ENCODE measurements at places on chromosomes 7 and 10.

GRCh38 chr7:105149827-105150226, 135.8 kb downstream of the KMT2E start:
- no peak for DNase-seq

DNA sequence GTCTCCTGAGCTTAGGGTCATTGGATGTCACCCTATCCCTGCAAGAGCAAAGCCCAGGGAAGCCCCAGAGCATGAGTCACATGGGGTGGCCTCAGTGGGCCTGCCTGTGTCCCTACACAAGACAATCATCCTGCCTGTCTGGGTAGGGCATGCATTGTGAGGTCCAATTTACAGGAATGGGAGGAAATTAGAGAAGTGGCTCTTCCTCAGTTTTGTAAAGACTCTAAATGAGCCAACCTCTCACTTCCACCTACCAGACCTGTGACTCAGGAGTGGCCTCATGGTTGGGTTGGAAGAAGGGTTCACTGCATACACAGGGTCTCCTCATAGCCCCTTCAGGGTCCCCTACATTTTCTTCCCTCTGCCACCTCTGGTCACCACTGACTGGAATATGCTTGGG, 43.6 kb upstream of the SMNDC1 start:
- no peak for DNase-seq

GRCh38 chr10:5559642-5560141, 34.9 kb downstream of the CALML3 start:
- DNase-seq, result no peak

DNA sequence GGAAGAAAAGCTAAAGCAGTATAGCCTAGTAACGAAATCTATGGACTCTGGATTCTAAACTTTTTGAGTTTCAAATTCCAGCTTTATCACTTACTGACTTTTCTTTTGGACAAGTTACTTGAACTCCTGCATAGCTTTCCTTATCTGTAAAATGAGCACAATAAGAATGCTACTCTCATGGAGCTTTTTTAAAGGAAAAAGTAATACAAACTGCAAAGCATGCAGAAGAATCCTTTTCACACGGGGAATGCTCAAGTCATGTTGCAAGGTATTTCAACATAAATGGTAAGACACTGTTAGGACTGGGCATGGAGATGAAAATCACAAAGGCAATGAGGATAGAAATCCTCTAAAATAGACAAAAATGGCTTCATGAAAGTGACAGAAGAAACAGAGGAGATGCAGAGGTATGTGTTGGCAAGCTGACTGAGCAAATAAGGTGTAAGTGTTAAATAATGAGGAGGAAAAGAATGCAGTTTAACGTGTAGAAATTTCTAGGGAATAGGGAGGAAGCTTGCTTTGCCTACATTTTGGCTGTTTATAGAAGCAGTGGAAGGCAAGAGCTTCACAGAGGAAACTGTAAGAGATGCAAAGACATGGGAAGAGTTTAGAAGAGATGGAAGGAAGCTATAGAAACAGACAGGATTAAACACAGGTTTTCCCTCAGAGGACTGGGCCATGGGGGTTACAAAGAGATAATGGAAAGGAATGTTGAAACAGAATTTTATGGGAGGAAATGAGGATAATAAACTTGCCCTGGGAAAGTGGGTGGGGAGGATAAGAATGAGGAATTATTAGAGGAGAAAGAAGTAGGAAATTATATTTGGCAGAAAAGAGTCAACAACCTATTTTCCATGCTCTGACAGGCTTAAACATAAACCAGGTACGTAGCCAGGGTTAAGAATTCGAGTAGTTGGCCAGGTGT, 28.8 kb upstream of the SNX13 start:
- no peak for DNase-seq

DNA sequence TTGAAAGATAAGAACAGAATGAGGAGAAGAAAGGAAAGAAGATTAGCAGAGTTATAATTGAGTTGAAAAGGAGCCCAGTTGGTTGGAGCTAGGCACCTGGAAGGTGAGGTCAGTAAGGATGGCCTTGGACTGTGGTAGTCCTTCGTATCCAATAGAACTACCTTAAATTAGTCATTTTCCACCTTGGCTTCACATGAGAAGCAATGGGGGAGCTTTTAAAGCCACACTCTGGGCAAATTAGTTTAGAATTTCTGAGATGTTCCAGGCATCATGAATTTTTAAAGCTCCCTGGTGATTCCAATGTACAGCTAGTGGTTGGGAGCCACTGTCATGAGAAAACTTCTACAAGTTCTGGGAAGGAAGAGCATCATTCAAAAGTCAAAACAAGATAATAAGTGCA, 27.3 kb upstream of the CYP3A5 start:
- no peak for DNase-seq

DNA sequence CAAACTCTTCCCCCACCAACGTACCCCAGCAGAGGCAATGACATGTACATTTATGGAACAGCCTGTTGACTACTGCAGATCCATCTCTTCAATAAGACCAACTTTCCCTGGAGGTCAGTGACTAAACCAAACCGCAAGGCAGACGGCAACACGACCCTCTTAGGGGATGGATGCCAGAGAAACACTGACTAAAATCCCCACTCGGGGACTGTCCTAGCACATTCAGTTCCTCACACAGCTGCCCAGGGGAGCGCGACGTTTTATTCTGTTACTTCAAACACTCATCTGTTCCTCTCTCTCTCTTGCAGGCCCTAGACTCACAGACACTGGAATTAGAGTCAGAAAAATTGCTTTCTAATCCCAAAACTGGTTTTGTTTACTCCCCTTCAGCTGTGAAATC, 146.5 kb upstream of the PRSS1 start:
- no peak for DNase-seq

DNA sequence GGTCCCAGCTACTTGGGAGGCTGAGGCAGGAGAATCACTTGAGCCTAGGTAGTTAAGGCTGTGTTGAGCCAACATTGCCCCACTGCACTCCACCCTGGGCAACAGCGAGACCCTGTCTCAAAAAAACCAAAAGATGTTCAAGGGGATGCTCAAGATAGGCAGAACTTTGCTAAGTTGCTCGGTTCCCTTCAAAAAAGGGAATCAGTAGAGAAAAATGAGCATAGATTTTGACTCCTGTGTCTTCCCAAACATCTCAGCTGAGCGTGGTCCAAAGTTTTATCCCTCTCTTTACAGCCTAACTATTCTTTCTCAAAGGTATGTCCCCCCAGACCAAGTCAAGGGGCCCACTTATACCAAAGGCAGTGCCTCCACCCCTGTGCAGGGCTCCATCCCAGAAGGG, 14.0 kb downstream of the AGFG2 start:
- DNase-seq, result no peak

DNA sequence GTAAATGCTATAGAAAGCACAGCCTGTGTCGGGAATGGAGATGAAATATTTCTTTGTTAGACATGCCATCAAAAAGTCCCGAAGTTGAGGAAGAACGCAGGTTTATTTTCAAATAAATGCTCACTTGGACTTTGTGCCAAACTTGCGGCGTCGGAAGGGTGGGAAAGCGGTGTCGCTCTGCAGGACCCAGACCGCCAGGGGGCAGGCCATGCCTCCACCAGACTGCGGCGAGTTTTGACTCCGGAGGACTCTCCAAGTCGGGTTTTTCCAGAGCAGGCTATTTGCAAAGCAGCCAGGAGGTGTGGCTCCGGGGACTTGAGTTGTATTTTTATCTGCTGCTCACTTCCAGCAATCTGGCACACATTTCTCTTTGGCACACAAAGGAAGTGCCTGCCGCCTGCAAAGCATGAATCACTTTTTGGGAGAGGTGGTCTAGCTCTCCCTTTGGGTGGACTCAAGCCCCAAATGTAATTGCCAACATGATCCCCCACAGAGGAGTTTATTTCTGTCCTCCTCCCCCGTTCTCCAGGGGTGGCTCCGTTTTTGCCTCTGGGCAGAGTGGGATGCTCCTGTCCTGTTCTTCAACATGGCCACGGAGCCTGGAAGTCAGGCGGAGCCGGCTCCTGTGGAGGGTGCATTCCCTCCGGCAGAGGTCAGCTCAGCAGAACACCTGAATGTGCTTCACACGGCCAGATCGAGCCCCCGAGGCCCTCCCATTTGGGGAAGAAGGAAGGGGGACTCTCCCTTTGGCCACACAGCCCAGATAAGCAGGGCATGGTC, 82.3 kb upstream of the GPR26 start:
- DNase-seq, result peak; percentile 35

GRCh38 chr7:154423231-154423630, 371.0 kb downstream of the DPP6 start:
- DNase-seq, result no peak

GRCh38 chr7:2309889-2310331, 4.3 kb downstream of the SNX8 start:
- DNase-seq, result no peak

DNA sequence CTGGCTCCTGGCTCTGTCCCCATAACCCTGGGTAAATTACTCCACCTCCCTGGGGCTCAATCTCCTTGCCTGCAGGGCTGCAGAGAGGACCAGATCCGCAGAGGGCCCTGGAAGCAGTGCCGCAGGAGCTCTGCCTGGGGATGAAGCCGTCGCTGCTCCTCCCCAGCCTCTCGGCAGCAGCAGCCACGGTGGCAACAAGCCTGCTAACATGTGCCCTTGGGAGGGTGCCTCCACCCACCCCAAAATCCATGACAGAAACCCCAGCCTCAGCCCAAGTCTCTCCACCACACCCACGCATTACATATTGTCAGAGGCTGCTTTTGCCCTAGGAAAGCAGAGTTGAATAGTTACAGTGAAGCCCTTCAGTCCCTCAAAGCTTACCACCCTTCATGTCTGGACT, 486.4 kb upstream of the FOXK1 start:
- no peak for DNase-seq

GRCh38 chr7:80335511-80336231, 176.2 kb downstream of the GNAT3 start:
- DNase-seq, result no peak

- no peak for DNase-seq
These were observed 588.2 kb upstream of the KCND2 start for GRCh38 chr7:119684763-119685162.

- DNase-seq, result no peak
These were observed 415.1 kb downstream of the CCSER2 start for GRCh38 chr10:84743483-84743882.

GRCh38 chr10:22366435-22366703, 21.1 kb downstream of the SPAG6 start:
- DNase-seq, result no peak

DNA sequence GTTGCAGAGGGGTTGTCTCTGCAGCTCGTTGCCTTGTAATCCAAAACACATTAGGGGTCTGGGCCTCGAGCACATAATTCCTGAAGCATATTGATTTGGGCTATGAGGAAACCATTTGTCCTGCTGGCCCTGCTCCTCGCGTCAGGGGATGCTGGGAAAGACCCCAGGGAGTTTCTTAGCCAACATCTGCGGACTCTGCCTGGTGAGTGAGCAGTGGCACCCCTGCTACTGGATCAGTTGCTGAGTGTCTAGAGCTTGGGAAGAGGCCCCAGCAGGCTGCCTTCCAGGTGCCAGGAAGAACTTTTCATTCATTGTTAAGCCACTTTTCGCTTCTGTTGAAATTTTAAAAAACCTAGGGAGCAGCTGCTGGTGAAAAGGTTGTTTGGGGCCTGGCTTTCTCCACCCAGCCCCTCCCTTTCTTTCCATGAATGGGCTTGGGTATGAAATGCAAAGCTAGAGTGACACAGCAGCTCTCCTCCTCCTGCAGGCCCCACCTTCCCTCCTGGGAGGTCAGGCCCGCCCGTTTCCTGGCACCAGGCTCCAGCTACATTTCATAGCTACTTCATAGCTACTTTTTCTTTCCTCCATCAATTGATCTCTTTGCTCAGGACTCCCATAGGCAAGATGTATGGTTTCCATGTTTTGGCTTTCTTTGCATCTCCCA, 26.8 kb downstream of the TACR2 start:
- no peak for DNase-seq

- no peak for DNase-seq
These were observed 76.9 kb downstream of the PRKCQ start for GRCh38 chr10:6503171-6503570.

GRCh38 chr10:6052247-6053221, 9.6 kb downstream of the IL2RA start:
- peak; percentile 74 for DNase-seq

- DNase-seq, result peak; percentile 6
These were observed 38.0 kb downstream of the ZNF777 start for GRCh38 chr7:149422914-149423301.

DNA sequence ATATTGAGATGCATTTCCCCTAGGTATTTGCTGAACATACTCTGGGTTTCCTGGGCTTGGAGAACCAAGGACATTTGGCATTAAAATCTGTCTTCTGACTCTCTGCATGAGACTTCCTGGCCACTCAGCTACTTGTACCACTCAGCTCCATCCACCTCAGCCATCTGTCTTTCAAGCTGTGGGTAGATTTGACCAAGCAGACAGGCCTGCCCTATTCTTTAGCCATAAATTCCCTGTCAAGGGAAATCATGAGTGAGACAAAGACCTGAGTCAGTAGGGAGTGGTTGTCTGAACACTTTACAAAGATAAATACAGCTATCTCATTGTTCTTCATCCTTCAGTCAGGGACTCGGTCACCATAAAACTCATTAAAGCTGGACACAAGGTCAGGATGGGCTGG, 399.1 kb downstream of the GPAM start:
- DNase-seq, result no peak

DNA sequence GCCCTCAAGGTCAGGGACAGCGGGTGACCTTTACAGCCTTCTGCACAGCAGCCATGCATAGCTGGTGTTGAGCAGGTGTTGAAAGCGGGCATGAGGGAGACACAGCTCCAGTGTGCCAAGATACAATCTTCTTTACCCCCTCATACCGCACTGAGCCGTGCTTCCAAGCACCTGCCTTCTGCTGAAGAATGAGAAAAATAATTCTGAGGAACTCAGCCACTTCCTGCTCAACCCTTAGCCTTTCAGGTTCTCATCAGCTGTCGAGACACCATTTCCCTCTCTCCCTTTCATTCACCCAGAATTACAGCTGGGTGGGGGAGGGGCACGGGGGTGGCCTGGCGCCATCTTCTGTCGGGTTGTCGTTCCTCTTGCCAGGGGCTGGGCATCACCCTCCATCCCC, 58.6 kb downstream of the COL13A1 start:
- no peak for DNase-seq

DNA sequence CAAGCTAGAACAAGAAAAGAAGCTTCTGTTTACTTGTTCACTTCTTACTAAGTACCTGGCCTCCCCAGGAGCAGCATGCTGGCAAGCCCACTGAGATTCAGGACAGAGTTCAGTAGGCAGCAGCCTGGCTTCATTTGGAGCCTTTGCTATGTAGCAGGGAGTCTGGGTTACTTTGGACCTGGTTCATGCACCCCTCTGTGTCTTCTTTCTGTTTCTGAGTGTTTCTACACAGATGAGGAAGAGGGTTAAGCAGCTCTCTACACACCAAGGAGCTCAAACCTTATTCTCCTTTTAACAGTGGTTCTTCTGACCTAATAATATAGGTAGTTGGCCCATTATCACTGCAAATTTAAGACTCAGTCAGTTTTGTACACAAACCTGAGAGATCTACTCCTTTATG, 152.9 kb downstream of the ARID5B start:
- no peak for DNase-seq

DNA sequence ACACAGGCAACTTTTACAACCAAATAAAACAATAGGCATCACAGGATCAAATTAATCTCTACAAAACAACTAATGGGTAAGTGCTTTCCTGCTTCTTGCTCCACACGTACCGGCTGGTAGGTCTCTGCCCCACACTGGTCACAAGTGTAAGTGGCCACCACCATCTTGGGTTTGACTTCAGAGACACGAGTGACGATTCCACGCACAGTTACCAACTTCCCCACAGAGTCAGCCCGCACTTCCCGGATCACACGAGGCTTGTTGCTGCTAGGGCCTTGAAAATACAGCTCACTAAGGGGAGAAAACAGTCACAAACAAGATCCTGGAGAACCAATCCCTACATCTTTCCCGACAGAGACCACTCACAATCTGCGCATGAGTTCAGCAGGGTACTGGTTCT, 2.3 kb downstream of the MCM7 start:
- DNase-seq, result no peak

- no peak for DNase-seq
These were observed 46.8 kb downstream of the ATOH7 start for GRCh38 chr10:68185085-68185484.

All from stimulated activated CD4-positive, alpha-beta T cell treated with anti-CD3 and anti-CD28 coated beads, Interleukin-12 subunit alpha, Interleukin-12 subunit beta, amount 100 ng/mL, for 24 hours (primary cell).